ENCODE measurements at places on chromosomes 2 and 18.

DNA sequence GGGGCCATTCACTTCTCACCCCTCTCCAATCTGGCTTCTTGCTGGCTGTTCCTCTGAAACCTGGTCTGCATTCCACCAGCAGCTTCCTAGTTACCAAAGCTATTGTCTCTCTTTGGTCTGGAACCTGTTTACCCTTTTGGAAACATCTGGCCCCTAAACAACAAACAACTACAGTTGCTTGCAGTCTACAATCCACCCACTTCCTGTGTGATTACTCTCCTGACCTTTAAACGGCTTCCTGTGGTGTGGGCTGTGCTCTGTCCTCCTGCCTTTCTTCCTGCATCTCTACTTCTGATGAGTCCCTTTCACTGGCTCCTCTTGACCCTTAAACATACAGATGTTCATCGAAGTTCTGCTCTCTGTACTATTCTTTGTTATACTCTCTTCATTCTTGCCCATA, 303.8 kb downstream of the TDRD15 start:
- DNase-seq, result no peak

- DNase-seq, result no peak
Measured at GRCh38 chr2:87996570-87996969, 19.8 kb downstream of the RNU2-63P start.

- no peak for DNase-seq
Measured at GRCh38 chr2:124753842-124754241, 728.8 kb downstream of the CNTNAP5 start.

DNA sequence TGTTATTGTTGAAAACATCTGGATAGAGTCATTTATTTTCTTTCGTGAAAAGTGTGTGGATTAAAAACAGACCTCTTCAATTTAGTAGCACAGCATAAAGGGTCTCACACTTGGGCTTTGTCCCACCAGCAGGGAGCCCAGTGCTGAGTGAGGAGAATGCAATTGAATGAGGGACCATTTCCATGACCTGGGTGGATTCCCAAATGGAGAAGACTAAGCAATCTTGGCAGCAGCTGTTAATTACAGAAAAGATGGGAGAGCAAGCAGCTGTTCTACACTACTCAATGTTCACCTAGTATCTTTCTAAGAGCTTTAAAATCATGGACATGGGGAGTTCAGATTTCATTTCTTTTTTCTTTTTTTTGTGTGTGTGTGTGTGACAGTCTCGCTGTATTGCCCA, 121.8 kb upstream of the FN1 start:
- DNase-seq, result no peak

- DNase-seq, result no peak
Measured at GRCh38 chr2:160741271-160741670, 247.7 kb upstream of the RBMS1 start.

DNA sequence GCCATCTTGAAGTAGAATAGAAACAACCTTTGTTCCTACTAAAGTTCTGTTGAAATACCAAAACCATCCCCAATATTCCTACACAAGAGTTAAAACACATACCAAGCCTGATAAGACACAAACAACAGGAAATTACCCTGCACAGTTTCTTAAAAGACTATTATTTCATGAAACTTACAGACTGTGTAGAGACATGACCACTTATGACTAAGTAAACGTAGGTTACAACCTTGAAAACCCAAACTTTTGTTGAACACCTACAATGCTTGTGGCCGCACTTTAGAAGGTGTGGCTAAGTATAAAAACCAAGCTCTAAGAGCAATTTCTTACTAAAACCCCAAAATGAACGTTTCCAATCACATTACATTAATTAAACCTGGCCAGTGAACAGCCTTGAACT, 2.0 kb downstream of the SMAD2 start:
- DNase-seq, result no peak

- DNase-seq, result no peak
Measured at GRCh38 chr2:186429104-186429503, 57.0 kb upstream of the ZC3H15 start.

Measured in kidney (tissue), 22 donors.